ENCODE measurements at places on chromosomes 11 and 22.
A peak's percentile ranks its signal among the peaks of the same experiment; 100 is the strongest.

- DNase-seq, result no peak
Measured at GRCh38 chr22:27461470-27461869, 340.1 kb downstream of the MN1 start.

- no peak for DNase-seq
Measured at GRCh38 chr11:75333022-75333806, 18.2 kb downstream of the ARRB1 start.

GRCh38 chr22:17115236-17115635 is 5.9 kb downstream of the TMEM121B start:
- no peak for DNase-seq

- DNase-seq, result no peak
Measured at GRCh38 chr22:41596776-41597634, 7.4 kb upstream of the PMM1 start.

- no peak for DNase-seq
Measured at GRCh38 chr11:3723014-3723708, 52.0 kb upstream of the CHRNA10 start.

GRCh38 chr22:25202290-25202921 is 2.7 kb downstream of the CRYBB3 start:
- peak; percentile 2 for DNase-seq

DNA sequence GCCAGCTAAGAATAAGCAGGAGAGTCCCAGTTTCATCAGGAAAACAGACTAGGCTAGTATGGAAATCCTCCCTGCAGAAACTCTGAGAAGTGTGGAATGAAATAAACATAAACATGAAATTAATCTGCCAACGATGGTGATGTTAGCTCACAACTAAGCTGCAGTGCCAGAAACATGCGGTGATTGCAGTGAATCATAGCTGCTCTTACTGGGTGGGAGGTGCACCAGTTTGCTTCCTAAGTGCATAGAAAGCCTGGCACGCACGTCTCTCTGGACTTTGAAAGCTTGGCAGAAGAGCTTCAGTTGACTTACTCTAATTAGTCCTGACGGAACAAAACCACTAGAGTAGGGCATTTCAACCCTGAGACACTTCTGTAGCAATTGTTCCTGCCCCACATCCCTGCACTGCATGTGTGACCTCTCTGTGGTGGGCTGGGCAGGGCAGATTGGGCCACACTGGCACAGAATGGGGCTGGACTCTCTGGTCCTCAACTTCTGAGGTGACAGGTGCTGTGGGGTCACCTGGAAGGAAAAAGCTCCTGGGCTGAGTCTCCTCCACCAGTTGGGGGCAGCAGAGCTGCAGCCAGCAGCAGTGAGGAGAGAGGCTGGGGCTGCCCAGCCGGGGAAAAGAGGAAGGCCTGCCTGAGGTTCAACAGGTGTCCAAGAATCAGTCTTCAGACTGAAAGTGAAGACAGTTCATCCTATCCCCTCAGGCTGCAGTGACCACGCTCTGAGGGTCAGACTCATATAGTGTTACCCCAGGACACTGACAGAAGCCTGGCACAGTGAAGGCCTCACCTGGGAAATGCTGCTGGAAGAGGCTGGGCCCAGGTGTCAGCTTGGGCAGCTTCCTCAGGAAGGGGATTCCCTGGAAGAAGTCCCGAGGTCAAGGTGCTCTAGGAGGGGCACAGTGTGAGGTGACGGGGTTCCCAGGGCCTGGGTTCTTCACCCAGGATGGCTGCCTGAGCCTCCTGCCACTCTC is 40.5 kb downstream of the GGTLC2 start:
- DNase-seq, result no peak

- DNase-seq, result no peak
Measured at GRCh38 chr11:125211191-125211947, 46.8 kb downstream of the PKNOX2 start.

DNA sequence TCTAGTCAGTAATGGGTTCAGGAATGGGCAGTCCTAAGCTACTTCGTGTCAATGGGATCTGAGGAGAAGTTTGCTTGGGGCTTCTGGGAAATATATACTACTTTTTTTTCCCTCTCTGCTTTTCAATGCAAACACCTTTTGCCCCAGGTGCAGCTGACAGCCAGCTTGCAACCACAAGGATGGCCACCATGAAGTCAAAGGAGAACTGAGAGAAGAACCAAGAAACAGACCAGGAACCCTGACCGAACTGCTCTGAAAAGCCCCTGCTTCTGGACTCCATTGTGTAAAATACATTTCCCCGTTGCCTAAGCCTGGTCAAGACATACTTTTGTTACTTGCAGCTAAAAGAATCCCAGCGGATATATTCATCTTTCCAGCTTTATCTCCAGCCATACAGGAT is 20.1 kb upstream of the CD44 start:
- DNase-seq, result no peak

- DNase-seq, result no peak
Measured at GRCh38 chr11:18064450-18065054, 18.5 kb upstream of the TPH1 start.

GRCh38 chr11:12293486-12293885 is 83.9 kb upstream of the PARVA start:
- DNase-seq, result no peak

DNA sequence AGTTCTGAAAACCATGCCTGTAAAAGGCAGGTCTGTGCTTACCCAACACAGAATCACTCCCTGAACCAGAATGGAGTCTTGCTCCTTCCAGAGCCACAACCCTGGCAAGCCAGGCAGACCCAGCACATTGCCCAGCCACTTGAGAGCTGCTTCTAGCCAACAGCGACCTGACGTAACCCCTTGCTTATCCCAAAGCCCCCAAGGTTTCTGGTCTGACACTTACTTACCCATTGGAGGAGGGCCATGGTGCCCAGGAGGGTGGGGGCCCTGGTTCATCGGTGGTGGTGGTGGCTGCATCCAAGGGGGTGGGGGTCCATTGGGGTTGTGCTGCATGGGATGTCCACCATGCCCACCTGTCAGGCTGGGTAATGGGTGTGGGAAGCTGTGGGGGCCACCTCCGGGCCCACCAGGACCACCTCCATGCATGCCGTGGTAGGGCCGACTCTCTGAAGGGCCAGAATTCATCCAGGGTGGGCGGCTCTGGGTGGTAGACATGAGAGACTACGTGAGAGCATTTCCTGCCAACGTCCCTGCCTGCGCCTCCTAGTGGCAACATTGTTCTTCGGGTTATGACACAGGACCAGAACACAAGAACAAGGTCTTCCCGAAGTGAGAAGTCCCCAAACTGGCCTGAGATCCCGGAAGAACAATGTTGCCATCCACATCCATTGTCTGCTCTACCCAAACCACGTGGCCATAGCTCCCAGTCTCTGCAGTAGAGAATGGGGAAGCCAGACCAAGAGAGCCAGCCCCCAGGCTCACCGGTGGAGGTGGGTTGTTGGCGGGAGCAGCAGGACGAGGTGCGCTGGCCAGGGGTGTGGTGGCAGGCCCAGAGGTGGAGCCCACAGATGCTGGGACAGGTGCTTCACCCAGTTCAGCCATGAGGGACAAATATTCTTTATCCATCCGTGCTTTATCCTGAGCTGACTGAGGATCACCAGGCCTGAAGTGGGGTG is 7.8 kb upstream of the PYGM start:
- peak; percentile 66 for DNase-seq

- no peak for DNase-seq
Measured at GRCh38 chr22:47748957-47749356, 986.5 kb downstream of the TBC1D22A start.

DNA sequence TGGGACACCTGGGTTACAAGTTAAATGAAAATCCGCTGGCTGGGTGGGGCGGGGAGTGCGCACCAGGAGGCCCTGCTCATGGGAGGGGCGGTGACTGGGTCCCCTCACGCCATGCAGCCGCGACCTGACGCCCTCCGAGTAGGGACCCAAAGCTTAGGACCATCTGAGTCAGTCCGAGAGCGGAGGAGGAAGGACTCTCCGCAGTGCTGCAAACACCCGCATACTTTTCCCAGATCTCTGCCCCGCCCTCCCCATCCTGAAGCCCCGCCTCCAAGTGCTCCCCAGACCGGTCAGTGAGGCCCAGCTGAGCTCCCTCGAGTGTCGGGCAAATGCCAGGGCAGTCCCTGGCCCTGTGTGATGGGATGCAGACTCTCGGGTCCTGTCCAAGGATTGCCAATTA is 6.6 kb upstream of the FLI1 start:
- DNase-seq, result no peak

DNA sequence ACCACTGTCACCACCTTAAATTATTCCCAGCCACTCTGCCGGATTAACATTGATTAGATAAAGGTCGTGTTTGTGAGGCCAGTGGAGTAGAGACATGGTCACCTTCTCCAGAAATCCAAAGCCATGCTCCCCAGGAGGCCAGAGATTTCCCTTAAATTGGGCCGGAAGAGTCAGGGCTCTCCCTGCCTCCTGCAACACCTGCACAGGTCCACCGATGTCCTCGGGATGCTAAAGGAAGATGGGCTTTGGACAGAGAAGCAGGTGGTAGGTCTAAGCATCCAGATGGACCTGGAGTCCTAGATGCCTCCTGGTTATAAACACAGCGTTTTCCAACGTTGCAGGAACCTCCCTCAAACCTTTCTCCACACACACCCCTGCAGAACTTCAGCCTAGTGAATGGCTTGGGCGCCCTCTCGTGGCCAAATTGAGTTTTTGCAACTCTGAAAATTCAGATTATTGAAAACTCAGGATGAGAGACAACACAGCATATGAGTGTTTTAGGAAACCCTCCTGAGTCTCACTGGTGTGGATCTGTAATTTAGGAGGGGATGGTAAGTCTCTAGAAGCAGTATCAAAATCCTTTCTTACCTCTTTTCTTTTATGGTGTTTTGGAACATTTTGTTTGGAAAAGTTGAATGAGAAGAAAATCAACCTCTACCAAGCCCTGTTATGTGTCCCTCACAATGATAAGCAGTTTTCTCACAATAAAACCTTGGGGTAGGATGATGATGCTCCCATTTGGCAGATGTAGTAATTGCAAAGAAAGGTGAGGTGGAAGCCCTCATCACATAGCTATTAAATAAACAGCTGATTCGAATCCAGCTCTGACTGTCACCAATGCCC is 109.6 kb downstream of the RRAS2 start:
- DNase-seq, result peak; percentile 59

- no peak for DNase-seq
Measured at GRCh38 chr11:88103337-88104206, 71.7 kb downstream of the RAB38 start.

DNA sequence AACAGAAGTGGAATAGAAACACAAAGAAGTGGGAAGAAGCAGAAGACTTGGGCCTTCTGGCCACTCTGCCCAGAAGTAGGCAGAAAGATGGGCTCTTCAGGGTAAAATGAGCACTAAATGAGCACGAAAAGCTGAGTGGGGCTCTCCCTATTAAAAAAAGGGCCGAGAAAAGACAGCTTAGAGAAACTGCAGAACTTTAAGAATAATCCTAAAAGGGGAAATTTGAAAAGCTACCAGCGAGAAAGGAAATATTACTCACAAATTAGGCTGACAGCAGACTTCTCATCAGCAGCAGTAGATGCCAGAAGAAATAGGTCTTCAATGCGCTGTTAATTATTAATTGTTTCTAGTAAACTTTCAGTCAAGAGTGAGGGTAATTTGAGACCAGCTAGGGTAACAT is 78.2 kb downstream of the UVRAG start:
- no peak for DNase-seq

GRCh38 chr11:10268746-10269488 is 25.1 kb downstream of the SBF2 start:
- DNase-seq, result no peak

DNA sequence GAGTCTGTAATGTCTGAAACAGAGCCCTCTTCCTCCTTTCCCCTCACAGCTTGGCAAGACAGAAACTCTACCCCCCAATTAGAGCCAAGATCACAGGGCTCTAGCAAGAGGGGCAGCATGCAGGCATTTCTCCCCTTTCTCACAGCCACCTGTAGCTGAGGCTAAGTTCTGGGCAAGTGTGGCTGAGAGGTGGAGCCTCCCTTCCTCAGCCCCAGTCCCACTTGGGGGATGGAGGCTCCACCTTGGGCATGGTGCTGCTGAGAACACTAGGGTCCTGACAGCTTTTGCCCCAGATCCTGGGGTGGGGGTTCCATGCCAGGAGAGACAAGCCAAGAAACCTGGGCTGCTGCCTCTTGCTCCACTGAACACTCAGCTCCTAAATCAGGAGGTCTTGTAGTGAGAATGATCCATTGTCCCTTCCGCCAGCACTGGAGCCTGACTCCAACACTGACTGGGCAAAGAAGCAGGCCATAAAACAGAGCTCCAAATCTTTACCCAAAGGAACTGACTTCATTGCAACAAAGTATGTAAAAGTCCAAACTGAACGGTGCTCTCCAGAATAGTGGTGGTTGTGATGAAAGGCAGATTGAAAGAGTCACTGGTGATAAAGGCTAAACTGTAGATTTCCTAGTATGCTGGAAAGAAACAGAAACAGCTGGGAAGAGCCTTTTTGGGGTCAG is 25.6 kb downstream of the NARS2 start:
- DNase-seq, result no peak

- DNase-seq, result no peak
Measured at GRCh38 chr11:32713496-32713895, 81.0 kb downstream of the CCDC73 start.

- DNase-seq, result no peak
Measured at GRCh38 chr22:39773976-39774539, 119.5 kb downstream of the ENTHD1 start.

DNA sequence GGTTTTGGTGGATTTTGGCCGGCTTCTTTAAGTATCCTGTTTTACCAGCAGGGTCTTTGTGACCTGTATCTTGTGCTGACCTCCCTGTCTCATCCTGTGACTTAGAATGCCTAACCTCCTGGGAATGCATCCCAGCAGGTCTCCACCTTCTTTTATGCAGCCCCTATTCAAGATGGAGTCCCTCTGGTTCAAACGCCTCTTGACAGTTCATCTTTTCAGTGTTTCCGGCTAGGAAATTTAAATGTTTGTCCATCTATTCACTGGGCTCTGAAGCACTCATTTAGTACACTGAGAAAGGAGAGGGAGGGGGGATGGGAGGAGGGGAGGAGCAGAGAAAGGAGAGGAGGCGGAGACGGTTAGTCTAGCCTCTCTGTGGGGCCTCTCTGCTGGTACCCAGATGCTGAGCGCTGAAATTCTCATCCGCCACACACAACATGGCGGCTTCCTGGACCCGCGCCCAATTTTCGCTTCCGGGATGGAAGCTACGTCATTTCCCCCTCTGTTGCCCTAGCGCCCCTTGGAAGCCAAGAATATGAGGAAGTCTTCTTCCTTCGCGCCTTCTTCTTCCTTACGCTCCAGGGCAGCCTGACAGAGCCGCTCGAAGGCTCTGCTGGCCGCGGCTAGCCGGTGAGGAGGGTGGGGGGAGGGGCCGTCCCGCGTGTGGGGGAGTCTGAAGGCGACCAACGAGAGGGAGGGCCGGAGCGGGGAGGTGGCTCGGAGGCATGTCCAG is 69.0 kb upstream of the SYT13 start:
- DNase-seq, result peak; percentile 81

DNA sequence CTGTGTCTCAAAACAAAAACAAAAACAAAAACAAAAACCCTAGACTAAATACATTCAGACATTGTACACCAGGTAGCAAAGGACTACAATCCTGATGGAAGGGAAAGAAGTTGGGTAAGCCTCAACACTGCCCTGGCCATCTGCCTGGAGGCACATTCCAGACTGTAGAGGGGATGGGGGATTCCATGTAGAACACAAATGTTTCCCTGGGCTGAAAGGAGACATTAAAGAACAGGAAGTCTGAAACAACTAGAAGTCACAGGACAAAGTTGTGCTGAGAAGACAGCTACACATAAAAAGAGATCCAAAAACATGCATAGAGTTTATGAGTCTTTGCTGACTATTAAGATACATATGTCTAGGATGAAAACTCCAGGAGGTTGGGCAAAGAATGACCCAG is 83.9 kb downstream of the RRAS2 start:
- no peak for DNase-seq

Data from stimulated activated CD8-positive, alpha-beta memory T cell treated with anti-CD3 and anti-CD28 coated beads, Interleukin-4, amount 100 ng/mL, for 1 hour (primary cell).